ENCODE measurements at places on chromosomes 11 and 22. TPM values are rescaled to one million over a fixed set of nuclear protein-coding genes. Genes with fewer than 3 reads are reported as not detected.
A peak's percentile ranks its signal among the peaks of the same experiment; 100 is the strongest.

DNA sequence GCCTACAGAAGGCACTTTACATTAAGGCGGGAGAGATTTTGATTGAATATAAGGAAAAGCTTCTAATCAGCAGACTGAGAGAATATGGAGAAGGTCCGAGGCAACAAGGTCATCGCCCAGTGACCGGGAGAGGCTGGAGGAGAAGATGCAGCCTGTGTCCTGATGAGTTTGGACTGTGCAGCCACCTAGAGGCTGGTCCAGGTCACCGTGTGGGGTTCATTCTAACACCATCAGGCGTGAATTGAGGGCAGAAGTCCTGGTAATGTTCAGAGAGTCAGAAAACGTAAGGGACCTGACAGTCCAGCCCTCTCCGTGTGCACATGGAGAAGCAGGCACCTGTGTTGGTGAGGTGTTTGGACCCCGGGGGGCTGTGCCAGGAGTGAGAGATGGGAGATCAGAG is 102.7 kb downstream of the FEZ1 start:
- H3K4me1 ChIP-seq: no peaks in the 10 kb centered on the region
- peaks cover 35% of the 10 kb centered on the region for H3K27me3 ChIP-seq
- H3K36me3 ChIP-seq: no peaks in the 10 kb centered on the region
- no peak for DNase-seq
- H3K27ac ChIP-seq: no peak overlapping the region

- peak overlapping the region; percentile 88 for H3K27ac ChIP-seq
- H3K27me3 ChIP-seq: peaks cover 20% of the 10 kb centered on the region
- peak overlapping the region; percentile 86 for H3K4me3 ChIP-seq
- peak; percentile 79 for DNase-seq
Observed at GRCh38 chr11:68212421-68213134, 518 bp downstream of the KMT5B start.

GRCh38 chr11:79237091-79237490 is 203.7 kb downstream of the TENM4 start:
- no peak overlapping the region for H3K27ac ChIP-seq
- no peaks in the 10 kb centered on the region for H3K4me1 ChIP-seq
- H3K36me3 ChIP-seq: no peaks in the 10 kb centered on the region
- H3K4me3 ChIP-seq: no peak overlapping the region
- no peak for DNase-seq

- H3K36me3 ChIP-seq: peaks cover 8% of the 10 kb centered on the region
- H3K27me3 ChIP-seq: no peaks in the 10 kb centered on the region
- no peak for DNase-seq
- no peak overlapping the region for H3K4me3 ChIP-seq
Observed at GRCh38 chr11:3934658-3935057, 79.2 kb downstream of the STIM1 start.

DNA sequence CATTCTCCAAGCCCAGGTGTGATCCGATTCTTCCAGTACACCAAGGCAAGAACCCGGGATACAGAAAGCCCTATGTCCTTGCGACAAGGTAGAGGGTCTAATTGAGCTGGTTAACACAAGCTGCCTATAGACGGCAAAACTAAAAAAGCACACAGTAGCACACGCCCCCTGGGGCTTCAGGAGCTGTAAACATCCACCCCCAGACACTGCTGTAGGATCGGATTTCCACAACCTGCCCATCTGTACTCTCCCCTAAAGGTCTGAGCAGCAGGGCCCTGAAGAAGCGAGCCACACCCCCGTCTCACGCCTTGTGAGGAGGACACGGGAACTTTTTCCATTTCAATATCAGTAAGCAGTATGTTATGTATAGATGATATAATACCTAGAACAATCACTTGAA is 624.7 kb downstream of the BUD13 start:
- no peak overlapping the region for H3K4me3 ChIP-seq
- no peak overlapping the region for H3K27ac ChIP-seq
- no peaks in the 10 kb centered on the region for H3K4me1 ChIP-seq
- H3K36me3 ChIP-seq: no peaks in the 10 kb centered on the region

DNA sequence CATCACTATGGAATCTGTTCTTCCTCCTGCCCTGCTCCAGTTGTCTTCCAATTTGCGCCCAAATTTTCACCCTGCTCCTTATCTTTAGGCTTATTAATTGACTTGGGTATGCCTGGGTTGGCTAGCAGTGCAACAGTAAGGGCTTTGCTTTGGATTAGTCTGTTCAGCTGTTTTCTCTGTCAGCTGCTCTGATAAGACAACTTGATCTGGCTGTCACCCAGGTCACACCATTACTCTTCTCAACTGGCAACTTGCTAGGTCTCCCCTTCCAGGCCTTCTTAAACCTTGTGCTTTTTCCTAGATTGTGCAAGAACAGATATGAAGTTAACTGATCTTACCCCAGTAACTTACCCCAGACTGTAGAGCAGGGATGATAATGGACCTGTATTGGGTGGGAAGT is 357.8 kb upstream of the LARGE1 start:
- H3K27me3 ChIP-seq: no peaks in the 10 kb centered on the region
- no peaks in the 10 kb centered on the region for H3K36me3 ChIP-seq
- no peak for DNase-seq

- no peak for DNase-seq
- peaks cover 5% of the 10 kb centered on the region for H3K36me3 ChIP-seq
- H3K4me3 ChIP-seq: no peak overlapping the region
- H3K27ac ChIP-seq: no peak overlapping the region
Observed at GRCh38 chr11:27719546-27719925, 19.3 kb upstream of the BDNF start.

- no peak overlapping the region for H3K27ac ChIP-seq
- no peak for DNase-seq
- H3K4me1 ChIP-seq: peaks cover 6% of the 10 kb centered on the region
Observed at GRCh38 chr11:134476435-134477021, 64.5 kb upstream of the B3GAT1 start.

DNA sequence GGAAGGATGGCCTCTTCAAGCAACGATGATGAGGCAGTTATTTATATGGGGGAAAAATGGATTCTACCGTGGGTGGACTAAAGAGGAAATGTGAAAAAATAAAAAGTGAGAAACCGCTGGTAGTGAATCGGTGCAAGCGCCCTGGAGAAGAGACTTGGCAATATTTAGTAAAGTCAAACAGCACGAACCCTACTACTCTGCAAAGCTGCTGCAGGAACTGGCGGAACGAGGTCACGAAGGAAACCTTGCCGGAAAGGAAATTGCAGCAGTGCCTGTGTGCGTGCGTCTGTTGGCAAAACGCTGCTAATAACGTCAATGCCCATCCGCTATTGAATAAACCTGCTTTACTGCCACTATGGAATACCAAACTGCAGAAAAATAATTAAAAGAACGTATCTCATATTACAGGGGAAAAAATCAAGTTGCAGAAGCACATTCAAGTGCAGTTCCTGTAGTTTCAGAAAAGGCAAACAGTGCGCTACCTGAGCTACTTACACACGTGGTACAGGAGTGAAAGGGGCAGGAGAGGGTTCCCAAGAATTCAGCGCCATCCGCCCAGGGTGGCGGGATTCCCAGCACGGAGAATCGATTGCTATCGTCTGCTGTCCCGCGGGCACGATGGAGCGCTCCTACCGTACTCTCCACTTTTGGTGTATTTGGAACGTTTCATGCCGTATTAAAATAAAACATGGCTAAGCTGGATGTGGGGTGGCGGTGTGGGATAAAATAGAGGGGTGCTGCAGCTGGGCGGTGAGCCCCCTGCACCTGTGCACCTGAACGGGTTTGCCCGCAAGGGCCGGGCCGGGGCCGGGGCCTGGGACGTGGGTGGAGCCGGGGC is 585 bp upstream of the NADSYN1 start:
- H3K27ac ChIP-seq: peak overlapping the region; percentile 97
- H3K36me3 ChIP-seq: peaks cover 22% of the 10 kb centered on the region
- H3K4me3 ChIP-seq: peak overlapping the region; percentile 88
- H3K27me3 ChIP-seq: no peaks in the 10 kb centered on the region

DNA sequence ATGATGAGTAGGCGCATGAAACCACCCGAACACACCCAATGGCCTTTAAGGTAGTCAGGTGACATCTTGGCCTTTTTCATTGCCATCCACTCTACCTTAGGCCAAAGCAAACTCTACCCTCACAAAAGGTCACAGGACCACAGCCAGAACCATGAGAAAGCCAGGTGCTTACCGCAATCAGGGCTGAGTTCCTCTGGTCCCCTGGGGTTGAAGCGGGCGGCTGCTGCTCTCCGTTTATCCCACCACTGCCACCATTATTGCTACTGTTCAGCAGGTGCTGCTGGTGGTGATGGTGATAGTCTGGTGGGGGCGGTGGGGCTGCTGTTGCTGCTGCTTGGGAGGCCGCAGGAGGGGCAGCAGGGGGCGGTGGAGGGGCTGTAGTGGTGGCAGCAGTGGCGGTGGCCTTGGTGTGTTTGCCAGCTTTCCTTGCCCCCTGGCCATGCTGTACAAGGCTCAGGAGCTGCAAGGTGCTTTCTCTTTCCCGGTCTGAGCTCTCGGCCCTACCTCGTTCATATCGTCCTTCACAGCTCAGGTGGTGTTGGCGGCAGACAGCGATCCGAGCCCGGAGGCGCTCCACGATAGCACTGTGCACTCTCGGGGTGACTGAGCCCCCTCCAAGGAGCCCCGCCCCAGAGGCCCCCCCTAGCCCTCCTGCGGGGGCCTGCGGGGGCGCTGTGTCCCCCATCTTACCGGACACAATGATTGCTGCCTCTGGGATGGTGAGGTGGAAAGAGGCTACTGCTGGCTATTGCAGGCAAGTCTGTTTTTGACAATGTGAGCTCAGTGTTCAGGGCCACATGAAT is 1.6 kb downstream of the MAML2 start:
- peak overlapping the region; percentile 92 for H3K4me3 ChIP-seq
- H3K27ac ChIP-seq: peak overlapping the region; percentile 92
- no peaks in the 10 kb centered on the region for H3K27me3 ChIP-seq
- H3K4me1 ChIP-seq: peaks cover 46% of the 10 kb centered on the region
- H3K36me3 ChIP-seq: peaks cover 11% of the 10 kb centered on the region
- DNase-seq: peak; percentile 89

GRCh38 chr11:368414-369335 is 624 bp upstream of the B4GALNT4 start:
- H3K4me3 ChIP-seq: no peak overlapping the region
- H3K36me3 ChIP-seq: no peaks in the 10 kb centered on the region
- H3K27me3 ChIP-seq: peaks cover 44% of the 10 kb centered on the region
- peaks cover 8% of the 10 kb centered on the region for H3K4me1 ChIP-seq

GRCh38 chr11:59611570-59612565 is 3.7 kb downstream of the OSBP start:
- no peak for DNase-seq
- H3K27me3 ChIP-seq: no peaks in the 10 kb centered on the region
- H3K4me3 ChIP-seq: no peak overlapping the region
- peaks cover 34% of the 10 kb centered on the region for H3K36me3 ChIP-seq

DNA sequence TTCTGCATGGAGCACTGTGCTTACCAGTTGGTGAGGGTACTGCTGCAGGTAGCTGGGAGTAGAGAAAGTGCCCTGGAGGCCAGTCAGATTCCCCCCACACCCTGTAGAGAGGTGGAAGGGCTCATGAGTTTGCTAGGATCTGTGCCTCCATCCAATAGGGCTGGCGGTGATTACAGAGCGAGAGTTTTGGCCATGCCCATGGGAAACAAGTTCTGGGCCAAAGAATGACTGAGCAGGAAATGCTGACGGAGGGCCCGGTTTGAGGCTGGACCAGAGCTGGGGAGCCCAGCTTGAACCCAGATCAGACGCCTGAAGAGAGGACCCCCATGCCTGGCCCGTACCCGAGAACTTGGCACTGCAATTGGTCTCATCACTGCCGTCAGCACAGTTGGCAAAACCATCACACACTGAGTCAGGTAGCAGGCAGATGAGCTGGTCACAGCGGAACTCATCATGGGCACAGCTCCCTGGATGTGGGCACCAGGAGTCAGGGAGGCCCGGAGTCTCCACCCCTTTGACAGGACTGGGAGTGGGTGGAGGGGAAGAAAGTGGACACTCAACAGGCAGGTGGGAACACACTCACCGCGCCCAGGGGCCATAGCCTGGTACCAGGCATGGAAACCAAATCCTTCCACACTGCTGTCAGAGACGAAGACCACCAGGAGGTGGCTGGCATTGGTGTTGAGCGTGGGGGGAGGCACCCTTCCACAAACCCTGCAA is 2.1 kb downstream of the MFRP start:
- H3K4me3 ChIP-seq: no peak overlapping the region
- H3K27ac ChIP-seq: no peak overlapping the region
- no peaks in the 10 kb centered on the region for H3K36me3 ChIP-seq
- DNase-seq: no peak
- peaks cover 7% of the 10 kb centered on the region for H3K4me1 ChIP-seq

DNA sequence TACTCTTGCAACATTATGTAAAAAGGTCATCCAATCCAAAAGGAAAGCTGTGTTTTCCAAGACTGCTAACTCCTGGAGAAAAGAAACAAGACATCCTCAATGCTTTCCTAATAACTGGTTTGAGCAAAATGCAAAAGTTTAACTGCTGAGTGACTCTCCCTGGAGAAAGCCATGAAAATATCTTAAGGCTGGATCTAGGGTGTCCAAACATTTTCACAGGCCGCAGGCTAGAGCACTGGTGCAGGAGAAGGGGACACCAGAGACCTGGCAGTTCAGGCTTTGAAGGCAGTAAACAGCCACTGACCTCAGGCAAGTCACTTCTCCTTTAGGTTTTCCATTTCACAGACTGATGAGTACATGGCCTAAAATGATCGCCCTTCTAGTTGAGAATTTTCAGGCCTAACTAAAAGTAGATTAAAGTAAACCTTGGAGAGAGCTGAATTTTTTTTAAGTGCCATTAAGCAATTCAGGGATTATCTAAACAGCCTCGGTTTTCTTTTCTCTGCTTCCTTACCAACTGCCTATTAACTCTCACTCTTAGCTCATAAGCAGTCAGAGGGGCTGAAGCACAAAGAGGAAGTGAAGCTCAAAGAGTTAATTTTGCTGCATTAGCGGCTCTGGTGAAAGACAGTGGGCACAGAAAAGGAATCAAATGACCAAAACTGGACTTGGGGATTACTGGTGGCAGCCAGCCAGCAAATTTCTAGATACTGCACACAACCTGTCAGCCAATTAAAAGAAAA is 2.3 kb downstream of the CHKA start:
- H3K27me3 ChIP-seq: peaks cover 5% of the 10 kb centered on the region
- DNase-seq: no peak
- no peak overlapping the region for H3K27ac ChIP-seq
- H3K4me1 ChIP-seq: peaks cover 15% of the 10 kb centered on the region
- peaks cover 2% of the 10 kb centered on the region for H3K36me3 ChIP-seq

GRCh38 chr22:20235389-20235991 is 32.6 kb downstream of the RTN4R start:
- H3K4me1 ChIP-seq: peaks cover 13% of the 10 kb centered on the region
- H3K27ac ChIP-seq: no peak overlapping the region
- no peak for DNase-seq
- no peaks in the 10 kb centered on the region for H3K36me3 ChIP-seq
- no peaks in the 10 kb centered on the region for H3K27me3 ChIP-seq

DNA sequence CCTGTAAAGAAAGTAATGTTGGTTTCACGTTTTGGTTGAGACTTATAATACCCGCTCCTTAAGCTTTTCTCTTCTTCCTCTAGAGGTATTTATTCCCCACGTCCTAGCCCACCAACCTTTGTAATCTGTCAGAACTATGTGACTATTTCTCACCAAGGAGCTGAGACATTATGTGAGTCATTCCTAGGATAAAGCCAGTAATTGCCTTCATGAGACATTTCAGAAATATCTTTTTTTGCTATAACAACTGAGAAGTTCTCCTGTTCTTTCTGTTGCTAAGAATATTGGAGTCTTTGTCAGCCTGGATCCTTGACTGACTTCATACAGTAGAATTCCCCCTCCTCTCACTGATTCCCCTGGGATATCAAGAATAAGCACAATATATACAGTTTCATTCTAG is 1497.0 kb upstream of the TENM4 start:
- no peaks in the 10 kb centered on the region for H3K4me1 ChIP-seq
- H3K36me3 ChIP-seq: no peaks in the 10 kb centered on the region
- H3K27ac ChIP-seq: no peak overlapping the region
- no peaks in the 10 kb centered on the region for H3K27me3 ChIP-seq

The OR2AT4 gene
- total RNA-seq: not detected

The TRIM51G gene
- total RNA-seq: not detected

The TUB gene
- total RNA-seq: 0.07 TPM

The DDX10 gene
- total RNA-seq: 42.6 TPM

The RASGRP2 gene
- total RNA-seq: 77.3 TPM
